ENCODE measurements at places on chromosomes 4 and X.

DNA sequence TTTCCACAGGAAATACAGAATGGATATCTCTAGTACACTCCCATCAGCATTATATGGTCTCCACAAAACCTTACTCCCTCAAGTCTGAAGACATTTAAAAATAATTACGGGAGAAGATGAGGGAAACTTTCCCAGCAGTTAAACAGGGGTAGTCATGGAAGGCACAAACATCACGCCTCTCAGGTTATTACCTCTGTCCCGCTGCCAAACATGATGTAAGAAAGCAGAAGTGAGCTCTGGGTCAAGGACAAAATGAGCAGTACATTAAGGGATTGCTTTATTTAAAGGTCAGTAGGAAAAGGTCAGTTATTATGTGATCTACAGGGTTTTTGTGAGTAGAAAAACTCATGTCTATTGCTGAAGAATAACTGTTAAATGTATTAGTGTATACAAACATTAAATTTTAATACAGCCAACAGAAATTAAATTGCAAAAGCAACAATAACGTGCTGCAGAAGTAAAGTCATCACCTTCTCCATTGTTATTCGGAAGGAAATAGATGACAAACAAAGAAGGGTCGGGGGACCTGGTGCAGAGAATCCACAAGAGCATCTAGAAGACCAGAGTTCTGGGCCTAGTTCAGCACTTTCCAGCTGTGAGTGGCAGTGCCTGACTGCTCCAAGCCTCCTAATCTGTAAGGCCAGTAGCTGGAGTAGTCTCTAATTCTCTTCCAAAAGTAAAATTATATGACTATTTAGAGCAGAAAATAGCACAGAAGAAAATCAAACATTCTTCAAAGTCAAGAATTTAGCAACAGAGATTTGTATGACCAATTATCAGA is 171.2 kb downstream of the PPP3CA start:
- DNase-seq, result no peak

GRCh38 chr4:41297832-41298231 is 41.1 kb downstream of the UCHL1 start:
- no peak for DNase-seq

DNA sequence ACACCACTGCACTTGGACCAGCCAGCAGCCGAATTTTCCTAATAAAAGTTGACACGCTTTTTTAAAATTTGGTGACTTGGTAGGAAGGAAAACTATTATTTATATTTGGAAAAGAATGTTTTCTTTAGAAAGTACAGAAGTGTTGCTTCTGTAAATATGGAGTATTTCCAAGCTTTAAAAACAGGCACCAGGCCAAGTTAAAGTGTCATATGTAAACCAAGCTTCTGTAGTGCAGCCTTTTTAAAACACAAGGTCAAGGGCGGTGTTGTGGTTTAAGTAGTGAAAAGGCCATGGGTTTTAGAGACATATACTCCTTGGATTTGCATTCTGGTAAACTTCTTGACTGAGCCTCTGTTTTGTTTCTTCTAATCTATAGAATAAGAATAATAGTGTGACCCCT is 62.7 kb downstream of the TRIM2 start:
- DNase-seq, result no peak

GRCh38 chr4:86223472-86223871 is 136.4 kb downstream of the MAPK10 start:
- peak; percentile 14 for DNase-seq

GRCh38 chrX:154056770-154057241 is 37.1 kb upstream of the IRAK1 start:
- DNase-seq, result peak; percentile 47

- DNase-seq, result no peak
These were observed 9.5 kb upstream of the GABRA2 start for GRCh38 chr4:46399440-46399839.

GRCh38 chrX:140503714-140504351 is 1.0 kb downstream of the SOX3 start:
- DNase-seq, result peak; percentile 53

DNA sequence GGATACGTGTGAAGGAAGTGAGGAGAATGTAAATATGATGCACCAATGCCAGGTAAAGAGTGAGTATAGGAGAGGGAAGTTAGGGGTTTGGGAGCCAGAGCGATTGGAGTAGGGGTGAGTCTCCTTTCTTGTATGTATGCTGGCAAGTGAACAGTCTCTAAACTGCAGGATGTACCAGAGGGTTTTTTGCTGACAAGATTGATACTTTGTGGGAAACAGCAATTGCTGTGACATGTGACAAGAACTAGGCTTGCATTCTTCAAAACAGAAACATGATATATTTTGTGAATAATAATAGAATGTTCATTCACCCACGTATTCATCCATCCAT is 706 bp downstream of the CHIC1 start:
- DNase-seq, result no peak

DNA sequence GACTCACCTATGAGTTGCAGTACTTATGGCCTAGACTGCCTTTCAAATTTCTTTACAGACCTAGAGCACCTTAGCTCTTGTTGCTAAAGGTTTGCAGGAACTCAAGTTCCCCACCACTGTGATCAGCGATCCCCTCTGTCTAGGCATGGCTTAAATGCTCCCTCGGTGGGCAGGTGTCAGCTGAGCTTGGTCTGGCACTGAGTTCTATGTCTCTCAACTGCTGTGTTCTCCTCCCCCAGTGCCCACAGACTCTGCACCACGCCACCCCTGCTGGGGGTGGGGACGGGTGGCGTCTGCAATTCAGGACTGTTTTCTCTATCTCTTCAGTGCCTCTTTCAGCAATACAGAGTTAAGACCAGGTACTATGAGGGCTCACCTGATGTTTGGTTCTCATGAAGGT is 30.5 kb downstream of the TMEM271 start:
- no peak for DNase-seq

DNA sequence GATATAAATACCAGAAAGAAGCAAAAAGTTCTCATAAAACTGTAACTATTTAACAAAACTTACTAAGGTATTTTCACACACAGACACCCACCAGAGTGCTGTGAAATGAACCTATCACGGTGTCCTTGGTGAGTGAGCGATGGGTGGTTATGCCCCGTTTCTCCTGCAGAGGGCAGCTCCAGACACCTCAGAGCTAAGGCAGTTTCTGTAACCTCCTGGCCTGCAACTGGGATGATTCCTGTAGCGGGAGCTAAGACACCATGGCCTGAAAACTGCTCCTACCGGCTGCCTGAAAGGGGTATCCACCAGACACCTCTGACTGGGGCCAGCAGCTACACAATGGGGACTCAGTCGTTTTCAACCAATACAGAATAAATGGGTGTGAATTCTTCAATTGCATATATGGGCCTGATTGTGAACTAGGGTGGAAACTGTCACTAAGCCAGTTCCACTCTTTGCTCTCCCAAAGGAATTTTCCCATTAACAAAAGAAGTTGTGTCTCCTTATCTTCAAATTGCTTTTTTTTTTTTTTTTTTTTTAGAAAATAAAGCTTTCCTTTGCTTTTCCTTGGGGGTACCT is 2375.8 kb upstream of the TENM3 start:
- DNase-seq, result peak; percentile 81

DNA sequence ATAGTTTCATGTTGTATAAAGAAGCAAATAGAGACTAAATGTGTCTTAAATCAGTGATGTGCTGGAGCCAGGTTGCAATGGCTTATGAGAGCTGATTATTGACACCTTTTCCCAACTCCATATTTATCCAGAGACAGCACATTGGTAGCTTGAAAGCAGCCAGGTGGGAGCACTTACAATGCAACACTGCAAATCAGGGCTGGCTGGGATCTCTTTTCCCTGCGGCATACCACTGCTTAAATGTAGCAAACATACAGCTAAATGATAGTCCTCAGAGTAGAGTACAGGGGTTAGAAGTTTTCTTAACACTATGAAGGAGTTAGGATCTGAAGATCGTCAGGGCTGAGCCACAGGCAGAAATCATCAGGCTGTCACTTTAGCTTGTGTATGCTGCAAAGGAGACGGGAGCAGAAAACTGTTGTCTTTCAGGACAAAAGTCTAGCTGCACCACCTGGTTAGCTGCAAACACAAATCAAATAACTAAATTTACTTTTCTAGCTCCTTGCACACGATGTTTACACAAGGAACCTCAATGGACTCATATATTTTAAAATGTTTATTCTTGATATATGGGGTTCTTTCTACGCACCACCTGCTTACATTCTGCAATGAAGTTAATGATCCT is 527.3 kb downstream of the TLL1 start:
- no peak for DNase-seq

GRCh38 chr4:102163404-102164140 is 181.7 kb downstream of the SLC39A8 start:
- DNase-seq, result no peak

DNA sequence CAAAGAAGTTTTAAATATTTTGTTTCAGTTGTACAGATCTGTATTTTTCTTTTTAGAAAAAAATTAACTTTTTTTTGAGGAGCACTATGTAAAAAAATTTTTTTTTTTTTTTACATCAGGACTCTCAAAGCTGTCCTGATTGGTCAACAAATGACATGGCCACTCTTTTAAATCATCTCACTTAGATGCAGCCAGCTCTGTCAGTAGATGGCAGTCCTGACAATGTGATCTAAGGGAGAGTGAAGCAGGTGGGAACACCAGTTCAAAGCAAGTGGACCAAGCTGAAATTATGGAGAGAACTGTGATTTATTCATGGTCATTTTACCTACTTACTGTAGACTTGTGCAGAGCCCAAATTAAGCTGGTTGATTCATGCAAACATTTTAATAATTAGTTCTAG is 174.7 kb upstream of the GPRIN3 start:
- peak; percentile 55 for DNase-seq

DNA sequence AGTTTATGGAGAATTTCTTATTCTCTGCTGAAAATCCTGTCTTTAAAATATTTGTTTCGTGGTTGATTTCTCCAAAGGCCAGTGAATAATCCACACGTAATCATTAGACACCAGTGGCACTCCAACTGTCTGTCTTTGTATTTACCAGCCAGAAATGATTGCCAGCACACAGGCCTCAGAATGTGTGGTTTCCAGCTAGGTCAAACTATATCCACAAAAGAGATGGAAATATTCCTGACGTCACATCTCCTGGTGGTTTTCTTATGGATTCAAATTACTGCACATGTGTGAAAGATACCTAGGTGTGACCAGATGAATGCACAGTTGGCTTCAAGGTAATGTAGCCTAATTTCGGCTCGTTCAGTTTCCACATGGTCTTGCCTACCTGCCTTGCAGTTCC is 27.2 kb upstream of the TENM3 start:
- no peak for DNase-seq

DNA sequence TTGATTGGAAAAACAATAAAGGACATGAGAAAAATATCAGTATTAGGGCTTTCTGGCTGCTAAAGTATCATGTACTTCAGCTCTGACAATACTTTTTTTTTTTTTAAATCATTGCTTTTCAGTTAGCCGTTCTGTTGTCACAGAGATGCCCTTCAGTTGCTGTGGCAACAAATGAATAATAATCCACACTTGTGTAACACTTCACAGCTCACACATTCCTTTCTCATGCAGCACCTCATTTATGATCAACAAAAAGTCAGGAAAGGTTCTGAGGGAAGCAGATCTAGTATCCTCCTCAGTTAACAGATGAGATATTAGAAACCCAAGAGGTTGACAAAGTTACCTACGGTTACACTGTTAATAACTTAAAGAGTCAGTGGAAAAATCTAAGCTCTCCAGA is 444.2 kb upstream of the SLIT2 start:
- peak; percentile 11 for DNase-seq

GRCh38 chr4:131337936-131338335 is 1811.2 kb upstream of the PCDH10 start:
- no peak for DNase-seq

DNA sequence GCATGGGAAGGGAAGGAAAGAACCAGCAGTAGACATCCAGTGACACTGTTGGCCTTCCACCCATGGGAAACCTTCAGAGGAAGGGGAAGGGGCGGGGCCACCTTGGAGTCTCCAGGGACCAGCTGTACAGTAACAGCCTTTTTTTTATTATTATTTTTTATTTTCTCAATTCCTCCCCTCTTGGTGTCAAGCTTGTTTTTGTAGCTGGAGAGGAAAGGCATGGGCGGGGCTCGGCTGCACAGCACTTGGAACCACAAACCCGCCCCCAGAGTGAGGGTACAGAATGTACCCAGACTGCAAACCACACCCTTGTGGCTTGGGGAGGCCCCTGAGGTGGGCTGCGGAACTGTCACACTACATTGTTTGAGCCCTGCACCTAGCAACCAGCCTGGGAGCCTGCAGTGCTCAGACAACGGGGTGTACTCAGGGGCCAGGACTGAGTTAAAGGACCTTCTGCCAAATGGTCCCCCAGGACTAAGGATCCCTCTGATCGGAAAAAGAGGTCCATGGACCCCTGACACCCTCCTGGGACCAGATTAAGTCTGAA is 45.7 kb downstream of the PRPS1 start:
- DNase-seq, result peak; percentile 88

- no peak for DNase-seq
These were observed 67.7 kb upstream of the PJA1 start for GRCh38 chrX:69232945-69233344.

DNA sequence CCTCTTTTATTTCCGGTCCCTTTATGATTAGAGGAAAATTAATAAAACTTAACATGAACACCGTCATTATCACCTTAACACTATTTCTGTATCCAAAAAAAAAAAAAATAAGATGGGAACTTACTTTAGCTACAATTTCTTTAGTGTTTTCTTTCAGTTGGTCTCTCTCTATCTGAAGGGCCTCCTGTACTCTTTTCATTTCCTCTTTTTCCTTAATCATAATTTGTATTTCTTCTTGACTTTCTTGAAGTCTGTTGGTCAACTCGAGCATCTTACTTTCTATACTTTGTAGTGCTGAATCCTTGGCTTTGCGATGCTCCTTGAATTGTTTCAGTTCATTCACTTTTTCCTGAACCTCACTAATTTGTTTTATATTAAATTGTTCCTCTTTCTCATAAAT is 45.3 kb upstream of the BDH2 start:
- DNase-seq, result no peak

- DNase-seq, result no peak
These were observed 492.2 kb upstream of the AADAT start for GRCh38 chr4:170581969-170582368.

DNA sequence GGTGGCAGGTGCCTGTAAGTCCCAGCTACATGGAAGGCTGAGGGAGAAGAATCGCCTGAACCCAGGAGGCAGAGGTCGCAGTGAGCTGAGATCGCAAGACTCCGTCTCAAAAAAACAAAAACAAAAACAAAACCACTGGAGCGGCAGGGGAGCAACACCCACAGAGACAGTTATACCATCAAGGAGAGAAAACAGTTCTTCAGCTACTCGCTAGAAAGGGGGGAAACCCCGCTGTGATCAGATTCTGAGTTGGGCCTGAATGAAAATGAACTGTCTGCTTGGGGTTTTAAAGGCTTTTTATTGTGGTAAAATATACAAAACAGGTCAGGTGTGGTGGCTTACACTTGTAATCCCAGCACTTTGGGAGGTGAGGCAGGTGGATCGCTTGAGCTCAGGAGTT is 16.8 kb upstream of the IRAK1 start:
- DNase-seq, result no peak

GRCh38 chrX:108199691-108200090 is 108.1 kb downstream of the ATG4A start:
- peak; percentile 62 for DNase-seq

- no peak for DNase-seq
These were observed 207.8 kb upstream of the AMOT start for GRCh38 chrX:113048480-113048879.

- DNase-seq, result peak; percentile 16
These were observed 3.5 kb downstream of the CXCL2 start for GRCh38 chr4:74095482-74095881.
